ENCODE measurements at places on chromosomes 2 and 18.
A peak's percentile ranks its signal among the peaks of the same experiment; 100 is the strongest.

DNA sequence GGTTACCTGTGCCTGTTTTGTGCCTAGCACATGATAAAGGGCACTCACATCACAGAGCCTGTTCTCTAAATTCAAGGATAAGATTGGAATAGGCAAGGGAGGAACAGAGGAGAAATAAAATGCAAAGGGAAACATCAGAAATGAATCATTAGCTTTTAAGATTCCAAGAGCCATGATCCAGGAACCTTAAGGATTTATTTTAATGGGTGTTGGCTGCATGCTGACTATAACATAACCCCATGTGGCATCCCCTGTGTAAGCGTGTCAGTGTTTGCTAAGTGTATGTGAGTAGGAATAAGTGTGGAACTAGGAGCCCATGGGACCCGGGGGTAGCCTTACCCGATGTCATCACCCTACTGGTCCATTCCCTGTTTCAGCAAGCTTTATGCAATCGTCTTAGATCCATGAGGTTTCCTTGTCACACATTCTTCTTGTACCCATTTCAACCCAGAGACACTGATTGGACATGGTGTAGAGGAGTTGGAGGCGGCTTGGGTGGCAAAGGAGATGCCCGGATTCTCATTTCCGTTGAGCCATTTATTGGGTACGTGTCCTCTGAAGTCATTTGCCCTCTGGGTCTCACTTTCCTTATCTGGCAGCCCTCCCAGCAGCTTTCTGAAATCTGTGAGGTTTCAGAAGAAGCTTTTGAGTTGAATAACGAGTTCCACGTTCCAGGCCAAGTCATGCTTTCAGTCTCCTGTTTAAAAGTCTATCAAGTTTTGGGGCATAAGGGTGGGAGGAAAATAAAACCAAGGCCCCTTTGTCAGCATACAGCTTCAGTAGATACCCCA lies 117.0 kb downstream of the MGAT5 start:
- DNase-seq: no peak

GRCh38 chr18:78196280-78196679 lies 783.3 kb upstream of the SALL3 start:
- no peak for DNase-seq

- DNase-seq: no peak
Measured at GRCh38 chr2:96760986-96761832, 507 bp downstream of the CNNM4 start.

GRCh38 chr2:16973586-16974286 lies 308.1 kb upstream of the CYRIA start:
- no peak for DNase-seq

DNA sequence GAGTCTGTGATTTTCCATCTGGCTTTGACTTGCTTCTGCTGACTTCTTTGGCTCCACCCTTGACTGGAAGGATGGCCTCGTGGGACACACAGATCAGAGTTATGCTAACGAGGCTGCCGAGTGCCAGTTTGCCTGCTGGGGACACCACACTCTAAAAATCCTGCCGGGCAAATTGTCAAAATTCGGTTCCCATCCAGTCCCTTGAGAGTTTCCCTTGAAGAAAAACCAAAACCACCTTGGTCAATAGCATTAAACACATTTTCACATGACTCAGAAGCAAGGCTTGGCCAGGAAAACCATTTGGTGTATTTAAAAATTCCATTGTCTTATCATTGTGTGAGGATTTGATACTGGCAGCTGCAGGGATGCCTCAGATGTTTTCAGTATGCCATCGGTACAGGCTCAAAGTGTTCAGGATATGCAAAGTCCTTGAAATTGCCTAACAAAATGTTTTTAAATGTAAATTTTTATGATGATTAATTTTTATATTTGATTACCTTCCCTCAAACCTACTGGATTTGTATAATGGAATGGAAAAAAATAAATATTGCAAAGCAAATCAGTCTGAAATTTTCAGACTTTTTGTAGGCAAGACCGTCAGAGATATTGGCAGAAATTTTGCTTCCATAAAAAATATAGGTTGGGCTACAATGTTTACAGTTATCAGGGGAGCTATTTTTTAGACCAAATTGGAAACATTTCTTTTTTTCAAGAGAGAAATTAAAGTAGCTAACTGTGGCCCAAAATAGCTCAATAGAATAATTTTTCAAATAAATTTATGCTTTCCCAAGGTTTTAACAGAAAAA lies 41.6 kb downstream of the KCNE4 start:
- peak; percentile 85 for DNase-seq
